Kidney tubule cell (primary cell): ENCODE measurements at places on chromosomes 3 and 15.

- no peak for DNase-seq
Observed at GRCh38 chr3:50573566-50574443, 4.5 kb downstream of the HEMK1 start.

DNA sequence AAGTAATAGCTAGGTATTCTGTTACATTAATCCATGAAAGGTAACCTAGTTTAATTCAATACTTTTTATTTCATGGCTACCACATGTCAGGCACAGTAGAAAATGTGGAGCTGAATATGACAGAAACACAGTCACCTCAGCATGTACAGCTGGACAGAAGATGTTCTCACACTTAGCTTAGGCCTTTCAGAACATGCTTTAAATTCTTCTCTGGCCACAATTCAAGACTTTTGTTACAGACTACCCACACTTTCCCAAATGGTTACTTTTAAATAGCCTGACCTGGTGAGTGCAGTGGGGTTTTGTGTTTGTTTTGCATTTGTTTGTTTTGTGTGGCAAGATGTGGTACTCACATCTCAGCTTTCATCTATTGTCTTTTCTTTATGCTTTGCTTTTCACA lies 1079.5 kb downstream of the IGSF11 start:
- no peak for DNase-seq

GRCh38 chr3:186772281-186772694 lies 11.1 kb upstream of the EIF4A2 start:
- DNase-seq, result no peak

- DNase-seq, result no peak
Observed at GRCh38 chr3:143337387-143337786, 217.8 kb downstream of the CHST2 start.

DNA sequence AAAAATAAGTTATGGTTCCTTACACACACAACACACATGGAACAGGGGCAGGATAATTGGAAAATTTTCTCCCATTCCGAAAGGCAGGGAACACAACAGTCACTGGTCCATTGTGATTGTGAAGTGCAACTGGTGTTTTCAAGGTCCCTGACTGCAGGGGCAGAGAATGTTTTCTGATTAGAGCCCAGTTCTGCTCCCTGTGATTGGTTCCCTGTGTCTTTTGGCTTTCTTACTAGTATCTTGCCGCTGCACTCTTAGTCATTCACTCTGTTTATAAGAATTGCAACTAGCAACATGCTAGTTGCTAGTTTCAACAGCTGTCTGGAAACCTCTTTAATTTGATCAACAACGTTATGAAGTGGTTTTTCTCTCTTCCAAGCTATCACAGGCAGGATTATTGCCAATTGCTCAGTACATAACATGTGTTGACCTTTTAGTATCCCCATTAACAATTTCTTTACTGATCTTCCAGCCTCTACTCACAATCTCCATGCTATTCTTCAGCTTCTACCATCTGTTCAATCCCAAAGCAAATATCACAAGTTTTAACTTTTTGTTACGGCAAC lies 177.5 kb downstream of the EPHA6 start:
- no peak for DNase-seq

DNA sequence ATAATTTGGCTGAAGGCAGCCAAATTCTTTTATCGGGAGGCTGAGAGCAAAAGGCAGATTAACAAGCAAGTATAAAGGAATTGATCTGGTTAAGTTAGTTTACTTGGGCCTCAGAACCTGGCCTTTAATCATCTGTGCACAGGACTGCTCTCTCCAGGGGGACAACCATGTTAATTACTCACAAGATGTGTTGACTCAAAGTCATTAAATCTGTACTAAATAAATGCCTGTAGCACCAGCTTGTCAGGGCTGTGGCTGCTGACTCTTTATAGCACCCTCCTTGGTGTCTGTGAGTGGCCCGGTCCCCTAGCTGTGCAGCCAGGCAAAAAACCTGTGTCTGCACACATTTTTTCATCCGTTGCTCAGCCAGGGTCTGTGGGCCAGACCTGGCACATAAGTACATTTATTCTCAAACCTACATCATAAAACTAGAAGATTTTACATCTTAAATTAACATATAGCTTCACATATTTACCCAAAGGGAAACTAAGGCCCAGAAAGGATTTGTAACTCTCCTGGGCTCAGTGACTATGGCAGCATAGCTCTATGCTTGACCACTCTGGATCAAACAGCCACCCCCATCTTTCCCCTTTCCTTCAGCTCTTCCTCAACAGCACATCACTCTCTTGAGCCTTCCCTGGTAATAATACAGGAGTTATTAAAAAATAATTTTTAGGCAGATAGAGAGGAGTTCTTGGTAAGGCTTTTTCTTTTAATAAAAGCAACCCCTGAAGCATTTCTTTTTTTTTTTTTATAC lies 51.4 kb downstream of the NCEH1 start:
- DNase-seq, result peak; percentile 93

- no peak for DNase-seq
Observed at GRCh38 chr3:121985846-121986245, 36.2 kb downstream of the ILDR1 start.

DNA sequence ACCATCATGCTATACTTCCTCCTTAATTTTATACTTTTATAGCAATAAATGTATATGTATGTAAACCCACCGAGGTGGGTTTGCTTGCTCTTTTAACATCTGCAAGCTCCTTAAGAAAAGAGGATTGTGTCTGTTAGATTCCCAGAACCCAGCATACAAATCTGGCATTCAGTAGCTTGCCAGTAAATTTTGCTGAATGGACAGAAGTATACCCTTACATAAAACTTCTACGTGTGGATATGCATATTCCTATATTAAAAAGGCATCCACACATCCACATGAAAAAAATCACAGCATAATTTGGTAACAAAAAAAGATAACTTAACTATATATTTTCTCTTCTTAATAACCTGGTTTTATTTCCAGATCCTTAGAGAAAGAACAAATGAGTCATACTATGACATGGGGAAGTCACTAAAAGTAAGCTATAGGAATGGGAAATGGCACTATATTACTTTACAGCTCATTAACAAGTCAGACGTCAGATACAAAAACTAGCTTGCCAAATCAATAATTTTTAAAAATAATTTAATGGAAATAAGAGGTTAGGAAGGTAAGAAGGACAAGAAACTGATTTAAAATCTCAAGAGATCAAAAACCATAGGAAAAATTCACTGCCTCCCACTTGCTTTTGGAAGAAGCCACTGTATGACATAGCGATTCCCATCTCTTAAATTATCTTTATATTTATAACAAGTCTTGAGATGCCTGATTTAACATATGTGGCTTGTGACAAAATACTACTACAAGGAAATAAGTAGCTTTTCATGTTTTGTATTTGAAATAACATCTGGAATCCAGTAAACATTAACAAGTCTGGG lies 68.7 kb downstream of the SUMF1 start:
- DNase-seq, result no peak
